Tibial nerve (tissue), 4 donors: ENCODE measurements at places on chromosomes 2 and 18. TPM values are rescaled to one million over a fixed set of nuclear protein-coding genes. Genes with fewer than 3 reads are reported as not detected.

The FTCDNL1 gene
- 1.8 TPM for total RNA-seq

- no peaks in the 10 kb centered on the region for H3K36me3 ChIP-seq
- DNase-seq = no peak
- no peak overlapping the region for H3K27ac ChIP-seq
Measured at GRCh38 chr2:18297534-18298058, 262.9 kb downstream of the RDH14 start.

The VWA3B gene
- total RNA-seq = 0.30 TPM

The PDE1A gene
- 47.3 TPM for total RNA-seq

The IL36RN gene
- total RNA-seq = not detected

The SERPINB10 gene
- total RNA-seq = not detected

DNA sequence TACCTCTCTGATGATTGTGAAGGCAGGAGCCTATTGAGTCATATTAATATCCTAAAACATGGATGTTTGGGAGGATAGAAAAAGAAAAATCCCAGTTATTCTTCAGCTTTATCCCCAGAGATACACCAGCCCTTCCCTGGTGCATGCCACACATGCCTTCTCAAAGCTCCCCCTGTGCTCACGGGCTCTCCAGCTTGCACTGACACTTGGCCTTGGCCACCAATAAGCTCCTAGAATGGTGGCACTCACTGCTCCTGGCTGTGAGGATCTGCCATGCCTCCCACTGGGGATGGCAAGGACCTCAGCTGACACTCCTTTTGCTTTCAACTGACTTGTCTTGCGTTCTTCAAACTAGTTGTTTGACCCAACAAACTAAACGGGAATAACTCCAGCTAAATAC lies 15.9 kb downstream of the SLC14A1 start:
- no peak overlapping the region for H3K4me3 ChIP-seq
- no peak for DNase-seq
- H3K36me3 ChIP-seq = no peaks in the 10 kb centered on the region
- H3K27ac ChIP-seq = no peak overlapping the region

- no peaks in the 10 kb centered on the region for H3K27me3 ChIP-seq
- no peak for DNase-seq
- H3K4me1 ChIP-seq = no peaks in the 10 kb centered on the region
Measured at GRCh38 chr18:50080932-50081560, 113.9 kb downstream of the MYO5B start.
